ENCODE measurements at places on chromosomes 6 and 20.

GRCh38 chr6:89763550-89763949, 56.0 kb downstream of the MDN1 start:
- DNase-seq: no peak

DNA sequence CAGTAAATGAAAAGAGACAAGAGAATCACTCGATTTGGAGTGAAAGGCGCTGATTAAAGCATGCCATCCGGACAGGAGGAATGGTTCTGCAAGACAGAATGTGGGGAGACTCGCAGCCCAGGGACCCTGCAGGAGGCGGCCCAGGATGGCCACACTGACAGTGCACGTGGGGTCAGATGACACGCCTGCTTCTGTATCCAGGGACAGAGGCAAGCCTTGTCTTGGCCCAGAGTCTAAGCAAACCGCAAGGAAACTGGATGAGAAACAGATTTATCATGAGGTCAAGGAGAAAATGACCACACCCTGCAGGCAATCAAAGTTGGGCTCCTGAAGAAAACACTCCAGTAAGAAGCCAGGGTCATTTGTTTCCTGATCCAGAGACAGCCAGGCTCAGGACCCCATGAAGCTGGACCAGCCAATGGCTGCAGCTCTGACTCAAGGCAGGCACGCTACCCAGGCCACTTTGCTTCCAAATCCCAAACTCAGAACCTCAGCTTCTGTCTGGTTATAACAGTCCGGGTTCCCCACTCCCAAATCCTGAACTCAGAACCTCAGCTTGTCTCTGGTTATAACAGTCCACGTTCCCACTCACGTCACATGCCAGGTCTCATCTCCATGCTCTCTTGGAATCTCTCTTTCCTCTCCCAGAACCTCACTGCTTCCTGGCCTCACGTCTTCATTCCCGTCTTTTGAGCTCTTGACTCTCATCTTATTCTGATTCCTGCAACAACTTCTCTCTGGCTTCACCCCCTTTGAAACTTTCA, 144.9 kb upstream of the THBS2 start:
- no peak for DNase-seq

DNA sequence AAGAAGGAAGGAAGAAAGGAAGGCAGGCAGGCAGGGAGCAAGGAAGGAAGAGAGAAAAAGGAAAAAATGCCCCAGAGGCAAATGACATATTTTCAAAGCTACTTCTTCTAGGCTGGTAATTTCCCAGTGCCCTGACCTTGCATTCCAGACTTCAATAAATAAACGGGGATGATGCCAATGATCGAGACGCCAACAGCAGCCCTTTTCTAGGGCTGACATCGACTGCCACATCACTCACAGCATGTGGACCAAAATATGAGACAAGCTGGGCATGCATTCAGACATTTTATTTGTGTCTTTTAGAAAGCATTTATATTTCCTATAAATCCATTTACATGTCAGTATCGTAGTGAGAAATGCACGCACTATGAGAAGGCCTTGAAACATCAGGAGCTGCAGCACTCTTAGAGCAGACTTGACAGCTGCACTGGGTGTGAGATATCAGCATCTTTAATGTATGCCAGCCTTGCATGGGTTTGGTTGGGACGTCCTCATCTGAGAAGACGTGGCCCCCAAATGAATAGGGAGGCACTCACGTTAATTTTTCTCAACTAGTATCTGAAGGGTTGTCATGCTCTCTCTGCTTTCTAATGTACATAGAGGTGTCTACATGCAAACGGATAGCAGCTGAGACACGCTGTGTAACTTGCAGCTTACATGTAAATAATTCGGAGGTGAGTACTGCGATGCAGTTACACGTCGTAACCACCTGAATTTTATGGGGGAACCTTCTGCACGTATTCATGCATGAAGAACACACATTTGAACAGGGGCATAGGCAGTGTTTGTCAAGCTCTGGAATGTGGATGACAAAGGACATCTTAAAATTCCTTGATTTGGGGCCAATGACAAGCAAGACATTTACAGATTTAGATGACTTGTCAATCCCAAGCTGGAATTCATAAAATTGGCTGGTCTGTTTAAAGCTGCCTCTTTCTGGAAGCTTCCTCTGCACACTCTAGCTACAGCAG, 149.1 kb upstream of the AGPAT4 start:
- DNase-seq: no peak

DNA sequence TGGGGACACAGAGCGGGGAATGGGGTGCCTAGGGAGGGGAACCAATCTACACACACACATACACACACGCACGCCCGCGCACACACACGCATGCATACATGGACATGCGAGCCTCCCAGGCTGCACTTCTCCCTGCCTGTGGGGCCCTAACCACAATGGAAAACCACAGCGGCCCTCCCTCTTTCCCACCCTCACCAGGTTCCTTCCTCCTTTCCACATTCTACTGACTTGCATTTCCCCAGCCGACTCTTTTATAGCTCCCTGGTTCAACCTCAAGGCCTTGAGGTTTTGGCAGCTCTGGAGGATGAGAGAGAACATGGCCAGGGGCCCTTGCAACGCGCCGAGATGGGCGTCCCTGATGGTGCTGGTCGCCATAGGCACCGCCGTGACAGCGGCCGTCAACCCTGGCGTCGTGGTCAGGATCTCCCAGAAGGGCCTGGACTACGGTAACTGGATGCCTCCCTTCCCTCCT, at the start of gene BPI:
Gene BPI (plus strand): TSS at position 249 of the 472 bp plus-strand sequence. CDS start 68 bp downstream, at position 317.
- DNase-seq: no peak

DNA sequence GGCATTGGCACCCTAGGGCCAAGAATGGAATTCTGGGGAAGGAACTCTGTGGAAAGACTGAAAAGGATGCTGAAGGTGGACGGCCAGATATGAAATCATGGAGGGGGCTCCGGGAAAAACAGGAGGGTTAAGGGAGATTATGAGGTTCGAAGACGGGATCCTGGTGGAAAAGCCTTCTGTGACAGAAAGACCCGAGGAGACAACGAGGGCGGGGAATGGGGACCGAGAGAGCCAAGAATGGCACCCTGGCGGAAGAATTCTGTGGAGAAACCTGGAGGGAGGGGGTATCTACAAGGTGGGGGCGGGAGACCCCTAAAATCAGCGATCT, 426 bp downstream of the TRMT6 start:
- DNase-seq: no peak

DNA sequence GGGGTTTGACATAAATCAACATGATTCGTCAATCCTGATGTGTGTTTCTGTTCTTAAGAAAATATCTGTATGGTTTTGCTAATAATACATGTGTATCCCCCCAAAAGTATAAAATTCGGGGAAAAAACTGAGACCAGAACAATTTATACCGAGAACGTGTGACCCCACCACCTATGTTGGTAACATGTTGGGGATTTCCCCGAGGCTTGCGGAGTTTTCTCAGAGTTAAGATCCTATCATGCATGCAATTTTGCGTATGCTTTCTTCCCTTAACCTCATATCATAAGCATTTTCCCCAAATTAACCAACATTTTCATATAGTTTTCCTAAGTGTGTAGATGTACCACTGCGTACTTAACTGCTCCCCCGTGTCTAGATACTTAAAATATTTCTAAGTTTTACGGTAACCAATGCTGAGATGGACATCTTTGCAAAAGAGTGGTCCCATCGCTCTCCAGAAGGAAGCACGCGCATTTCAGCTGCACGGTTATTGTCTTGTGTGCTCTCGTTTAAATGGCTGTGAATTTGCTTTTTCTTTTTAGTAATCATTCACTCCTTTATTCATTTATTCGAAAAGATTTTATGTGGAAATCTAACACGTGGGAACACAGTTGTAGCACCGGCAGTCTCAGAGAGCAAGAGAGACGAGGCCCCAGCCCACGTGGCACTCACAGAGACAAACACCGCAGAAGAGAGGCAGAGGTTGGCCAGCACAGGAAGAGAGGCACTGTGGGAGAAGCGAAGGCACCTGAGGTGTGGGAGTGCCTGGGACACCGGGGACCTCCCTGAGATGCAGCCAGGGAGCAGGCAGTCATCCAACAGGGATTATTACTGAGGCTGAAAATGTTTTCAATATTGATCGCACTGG, 13.2 kb upstream of the IRF4 start:
- DNase-seq: no peak

- DNase-seq: no peak
These were observed 83.1 kb downstream of the CAP2 start for GRCh38 chr6:17476511-17476910.

GRCh38 chr6:35214869-35215664, 1.3 kb downstream of the SCUBE3 start:
- DNase-seq: no peak

DNA sequence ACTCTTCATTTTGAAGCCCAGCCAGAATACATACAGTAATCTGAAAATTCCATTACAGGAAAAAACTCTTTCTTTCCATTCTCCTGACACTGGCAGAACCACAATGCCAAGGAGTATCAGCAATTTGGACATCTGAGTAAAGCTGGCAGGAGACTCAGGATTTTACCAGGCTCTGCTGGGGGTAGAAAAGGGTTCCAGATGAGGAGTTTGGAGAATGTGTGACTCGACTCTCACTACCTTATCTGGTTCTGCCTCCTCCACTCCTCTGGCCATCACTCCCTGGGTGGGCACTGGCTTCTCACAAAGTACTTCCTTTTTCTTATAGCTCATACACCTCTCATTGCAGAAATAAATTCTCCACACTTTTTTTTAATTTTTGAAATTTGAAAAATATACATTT, 10.6 kb upstream of the WFDC8 start:
- DNase-seq: no peak

- no peak for DNase-seq
These were observed 1.3 kb downstream of the FERMT1 start for GRCh38 chr20:6121504-6121903.

DNA sequence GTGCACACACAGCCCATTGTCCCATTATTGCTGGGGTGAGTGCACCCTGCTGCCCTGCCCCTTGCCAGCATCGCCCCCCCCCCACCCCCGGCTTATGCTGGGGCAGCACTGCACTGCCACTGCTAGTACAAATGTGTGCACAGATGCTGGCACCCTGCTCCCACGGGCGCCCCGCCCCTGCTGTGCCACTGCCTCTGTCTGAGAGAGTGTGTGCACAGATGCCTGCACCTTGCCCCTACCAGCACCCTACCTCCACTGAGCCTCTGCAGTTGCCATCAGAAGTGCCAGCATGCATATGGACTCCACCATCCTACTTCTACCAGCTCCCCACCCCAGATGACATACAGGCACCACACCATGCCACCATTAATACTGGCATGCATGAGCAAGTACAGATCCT, 454.6 kb upstream of the KHDRBS2 start:
- no peak for DNase-seq

- no peak for DNase-seq
These were observed 1.8 kb upstream of the WRNIP1 start for GRCh38 chr6:2763345-2763841.

Data from HFF-Myc (cell line).